Activated CD4-positive, alpha-beta T cell treated with anti-CD3 and anti-CD28 coated beads, Interleukin-2, amount 50 U/mL, for 48 hours (primary cell): ENCODE measurements at places on chromosomes 12 and 14.
A peak's percentile ranks its signal among the peaks of the same experiment; 100 is the strongest.

DNA sequence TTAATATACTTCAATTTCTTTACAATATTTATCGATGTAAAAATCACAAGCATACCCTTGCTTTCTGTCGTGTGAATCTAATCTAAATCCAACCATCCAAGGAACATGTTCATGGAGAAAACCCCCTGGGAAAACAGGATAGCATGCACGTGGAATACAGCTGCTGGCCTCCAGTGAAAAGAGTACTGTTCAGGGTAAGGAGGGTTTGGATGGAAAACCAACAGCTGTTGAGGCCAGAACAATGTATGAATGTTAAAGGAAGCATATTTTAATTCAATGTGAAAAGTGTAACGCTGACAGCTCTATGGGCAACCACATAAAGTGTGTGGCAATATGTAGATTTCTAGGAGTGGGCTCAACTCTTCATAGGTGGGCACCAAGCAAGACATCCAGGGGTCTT is 344.0 kb downstream of the TMEM132D start:
- DNase-seq: no peak

GRCh38 chr12:64813723-64814122 is 10.7 kb upstream of the TBC1D30 start:
- DNase-seq: no peak

DNA sequence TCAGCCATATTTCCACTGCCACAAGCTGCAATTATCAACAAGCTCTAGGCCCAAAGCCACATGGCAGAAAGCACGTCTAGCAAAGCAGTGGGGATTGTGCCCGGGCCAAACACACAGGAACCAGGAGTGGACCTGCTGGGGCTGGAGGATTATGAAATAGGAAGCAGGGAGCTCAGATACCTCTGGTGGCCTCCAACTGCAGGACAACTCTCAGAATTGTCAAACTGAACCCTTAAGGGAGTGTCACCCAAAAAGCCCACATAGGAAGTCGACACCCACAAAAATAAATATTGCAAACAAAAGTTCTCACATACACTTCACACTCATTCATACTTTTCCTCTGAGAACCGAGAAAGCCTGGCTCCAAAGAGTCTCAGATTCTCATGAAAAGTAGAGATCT is 26.1 kb downstream of the KCTD10 start:
- DNase-seq: no peak

DNA sequence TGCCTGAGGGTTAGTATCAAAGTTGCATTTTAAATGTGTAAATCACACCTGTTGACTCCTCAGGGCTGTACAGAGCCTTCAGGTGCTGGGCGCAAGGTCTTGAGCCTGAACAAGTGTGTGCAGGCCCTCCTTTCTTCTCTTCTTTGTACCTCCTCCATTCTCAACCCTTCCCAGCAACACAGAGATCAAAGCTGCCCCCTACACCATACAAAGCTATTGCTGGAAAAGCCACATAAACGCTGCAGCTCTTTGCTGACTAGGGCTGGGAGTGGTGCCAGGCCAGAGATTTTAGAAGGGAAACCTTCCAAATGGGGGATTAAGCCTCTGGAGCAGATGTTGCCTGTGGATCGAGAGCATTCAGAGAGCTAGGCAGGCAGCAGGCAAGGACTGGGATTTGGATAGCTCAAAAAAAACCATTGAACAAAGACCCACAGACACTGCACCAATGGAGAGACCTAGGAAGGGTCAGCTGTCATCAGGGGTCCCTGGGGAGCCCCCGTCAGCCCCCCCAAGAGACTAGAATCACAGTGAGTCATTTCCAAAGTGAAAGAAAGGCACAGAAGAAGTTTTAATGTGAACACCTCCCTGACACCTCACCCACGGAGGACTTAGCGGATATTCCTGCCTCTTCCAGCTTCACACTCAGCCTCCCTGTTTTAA is 18.2 kb upstream of the SUSD6 start:
- no peak for DNase-seq

DNA sequence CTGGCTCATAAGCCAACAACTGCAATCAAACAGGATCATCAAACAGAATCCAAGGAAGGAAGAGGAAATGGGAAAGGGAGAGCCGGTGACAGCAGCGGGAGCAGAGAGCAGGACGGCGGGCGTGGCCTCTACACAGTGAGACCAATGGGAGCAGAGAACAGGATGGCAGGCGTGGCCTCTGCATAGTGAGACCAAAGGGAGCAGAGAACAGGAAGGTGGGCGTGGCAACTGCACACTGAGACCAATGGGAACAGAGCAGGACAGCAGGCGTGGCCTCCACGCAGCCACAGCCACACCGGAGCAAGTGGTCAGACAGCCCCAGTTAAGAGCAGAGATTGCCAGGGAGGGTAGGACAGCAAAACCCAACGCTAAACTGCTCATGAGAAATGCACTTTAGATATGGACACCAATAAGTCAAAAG is 16.4 kb downstream of the LRCOL1 start:
- peak; percentile 48 for DNase-seq

DNA sequence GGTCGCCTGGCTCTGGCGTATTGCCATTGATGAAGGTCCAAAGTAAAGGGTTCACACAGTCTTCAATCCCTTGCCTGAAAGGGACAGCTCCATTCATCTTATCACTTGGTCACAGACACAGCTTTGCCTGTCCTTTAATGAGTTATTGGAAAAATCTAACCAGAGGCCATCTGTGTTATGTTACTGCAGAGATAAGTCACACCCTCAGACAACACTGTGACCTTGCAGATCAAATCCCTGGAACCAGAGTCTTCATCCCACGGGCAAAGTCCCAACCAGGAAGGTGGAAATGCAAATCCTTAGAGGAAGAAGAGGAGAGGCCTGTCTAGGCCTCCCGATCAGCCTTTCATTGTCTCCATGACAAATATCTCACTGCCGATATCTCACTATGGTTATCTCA is 68.3 kb upstream of the SCN8A start:
- no peak for DNase-seq

DNA sequence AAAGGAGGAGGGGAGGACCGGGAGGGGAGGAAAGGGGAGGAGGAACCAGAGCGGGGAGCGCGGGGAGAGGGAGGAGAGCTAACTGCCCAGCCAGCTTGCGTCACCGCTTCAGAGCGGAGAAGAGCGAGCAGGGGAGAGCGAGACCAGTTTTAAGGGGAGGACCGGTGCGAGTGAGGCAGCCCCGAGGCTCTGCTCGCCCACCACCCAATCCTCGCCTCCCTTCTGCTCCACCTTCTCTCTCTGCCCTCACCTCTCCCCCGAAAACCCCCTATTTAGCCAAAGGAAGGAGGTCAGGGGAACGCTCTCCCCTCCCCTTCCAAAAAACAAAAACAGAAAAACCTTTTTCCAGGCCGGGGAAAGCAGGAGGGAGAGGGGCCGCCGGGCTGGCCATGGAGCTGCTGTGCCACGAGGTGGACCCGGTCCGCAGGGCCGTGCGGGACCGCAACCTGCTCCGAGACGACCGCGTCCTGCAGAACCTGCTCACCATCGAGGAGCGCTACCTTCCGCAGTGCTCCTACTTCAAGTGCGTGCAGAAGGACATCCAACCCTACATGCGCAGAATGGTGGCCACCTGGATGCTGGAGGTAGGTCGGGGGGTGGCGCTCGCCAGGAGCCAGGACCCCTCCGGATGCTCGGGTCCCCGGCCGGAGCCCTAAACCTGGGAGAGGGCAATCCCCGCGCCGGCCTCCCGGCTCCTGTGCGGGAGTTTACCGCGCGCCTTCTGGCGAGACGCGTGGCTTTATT is at the start of gene CCND2:
Gene CCND2, plus strand, starts transcription at position 111 of the 744 bp plus-strand sequence. Its CDS starts 279 bp downstream, at position 390.
- peak; percentile 82 for DNase-seq

GRCh38 chr14:68020999-68021663 is 201.6 kb downstream of the RAD51B start:
- no peak for DNase-seq

DNA sequence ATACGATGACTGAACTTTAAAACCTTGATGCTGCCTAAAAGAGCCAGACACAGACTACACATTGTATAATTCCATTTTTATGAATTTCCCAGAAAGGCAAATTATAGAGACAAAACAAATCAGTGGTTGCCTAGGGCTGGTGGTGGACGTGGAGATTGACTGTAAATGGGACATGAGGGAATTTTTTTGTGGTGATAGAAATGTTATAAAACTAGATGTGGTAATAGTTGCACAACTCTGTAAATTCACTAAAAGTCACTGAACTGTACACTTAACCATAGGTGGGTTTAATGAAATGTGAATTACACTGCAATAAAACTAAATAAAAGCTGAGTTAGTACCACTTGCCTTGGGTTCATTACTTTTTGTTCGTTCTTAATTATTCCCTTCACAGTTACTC is 72.1 kb downstream of the PLEKHA5 start:
- DNase-seq: no peak

GRCh38 chr14:89578156-89578555 is 161.1 kb upstream of the FOXN3 start:
- DNase-seq: no peak

DNA sequence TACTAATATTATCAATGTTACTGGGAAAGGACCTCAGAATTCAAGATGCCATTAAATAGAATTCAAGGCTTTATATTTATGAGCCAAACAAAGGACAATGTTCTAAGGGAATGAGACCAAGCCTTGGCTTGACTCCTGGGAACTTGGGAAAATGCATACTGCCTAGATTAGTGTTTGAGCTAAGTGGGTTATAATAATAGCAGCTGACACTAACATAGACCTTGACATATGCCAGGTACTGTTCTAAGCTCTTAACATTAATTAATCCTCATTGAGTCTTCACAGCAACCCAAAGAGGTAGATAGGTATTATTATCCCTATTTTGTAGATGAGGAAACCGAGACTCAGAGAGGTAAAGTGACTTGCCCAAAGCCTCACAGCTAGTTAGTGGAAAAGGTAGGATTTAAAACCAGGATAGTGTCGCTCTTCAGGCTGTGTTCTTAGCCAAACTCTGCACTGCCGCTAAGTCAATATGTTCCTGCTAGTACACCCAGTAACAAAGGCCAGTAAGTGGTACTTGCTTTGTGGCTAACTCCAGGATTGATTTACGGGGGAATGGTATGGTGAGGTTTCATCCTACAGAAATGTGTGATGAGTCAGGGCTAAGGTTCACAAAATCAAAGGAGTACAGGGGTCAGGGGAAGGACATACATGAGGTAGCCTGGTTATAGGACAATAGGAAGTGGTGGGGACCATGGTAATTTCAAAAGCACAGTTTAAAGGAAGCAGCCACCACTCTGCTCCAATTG is 35.8 kb upstream of the PRKAB1 start:
- DNase-seq: no peak

DNA sequence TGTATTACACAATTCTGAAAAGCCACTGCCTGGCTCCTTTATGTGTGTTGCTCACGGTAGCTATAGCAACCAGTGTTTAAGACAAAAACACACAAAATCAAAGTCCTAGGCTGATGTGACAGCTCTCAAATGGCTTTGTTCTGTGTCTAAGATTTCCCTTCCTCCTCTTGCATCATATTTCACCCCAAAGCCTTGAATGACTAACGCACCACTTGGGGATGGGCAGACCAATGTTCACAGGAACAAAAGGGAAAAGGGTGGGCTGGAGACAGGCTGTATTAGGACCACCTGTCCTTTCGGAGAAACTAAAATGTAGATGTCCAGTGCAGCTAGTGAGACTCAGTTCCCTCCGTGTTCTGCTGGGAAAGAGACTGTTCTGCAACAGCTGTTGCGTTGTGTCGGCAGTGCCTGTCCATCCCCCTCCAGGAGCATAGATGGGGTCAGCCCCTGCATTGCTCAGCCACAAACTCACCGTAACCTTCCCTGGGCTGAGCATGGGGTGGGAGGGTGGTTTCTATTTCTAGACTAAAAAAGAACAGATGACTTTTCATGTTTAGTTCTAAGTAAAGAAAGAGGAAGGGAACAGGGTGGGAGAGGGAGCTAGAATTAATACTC is 26.8 kb upstream of the DAAM1 start:
- DNase-seq: no peak

GRCh38 chr12:93661021-93661420 is 16.2 kb upstream of the CRADD start:
- DNase-seq: no peak

- peak; percentile 71 for DNase-seq
Observed at GRCh38 chr12:57621497-57622292, 10.5 kb downstream of the ARHGEF25 start.
